Endodermal cell (in vitro differentiated cells): ENCODE measurements at places on chromosomes 12 and 14. TPM values are rescaled to one million over a fixed set of nuclear protein-coding genes. Genes with fewer than 3 reads are reported as not detected.

The LUM gene
- total RNA-seq: 0.47 TPM in 1 of 2 replicates, not detected in the other

The GPR84 gene
- total RNA-seq: 0.20 TPM in 1 of 2 replicates, not detected in the other

The STON2 gene
- 43.9 and 46.8 TPM in 2 replicates for total RNA-seq

The TOGARAM1 gene
- 13.0 and 13.7 TPM in 2 replicates for total RNA-seq

The CALM1 gene
- 250 to 433 TPM (median 423 TPM) in 3 replicates for total RNA-seq

The PEX5 gene
- total RNA-seq: 61.2 to 82.3 TPM (median 73.5 TPM) in 3 replicates

The RAD9B gene
- total RNA-seq: 0.23 and 0.31 TPM in 2 replicates

The HSPB8 gene
- total RNA-seq: 10.4 and 11.7 TPM in 2 replicates

The CLEC1B gene
- total RNA-seq: not detected in 3 replicates

The WSCD2 gene
- total RNA-seq: 0.79 and 1.3 TPM in 2 replicates

The KRT2 gene
- total RNA-seq: not detected in 3 replicates

The GNS gene
- total RNA-seq: 33.7 to 50.2 TPM (median 46.4 TPM) in 3 replicates

The GPR132 gene
- 0.27 to 0.59 TPM (median 0.47 TPM) in 3 replicates for total RNA-seq

The L3HYPDH gene
- 27.5 and 30.3 TPM in 2 replicates for total RNA-seq

The ITFG2 gene
- 51.9 and 59.5 TPM in 2 replicates for total RNA-seq

The TAC3 gene
- 1.8 and 1.9 TPM in 2 replicates for total RNA-seq

The GPR162 gene
- 10.2 and 14.7 TPM in 2 replicates for total RNA-seq

The ARID2 gene
- 49.3 and 58.1 TPM in 2 replicates for total RNA-seq

The RTN1 gene
- 3.5 and 5.5 TPM in 2 replicates for total RNA-seq

The PROX2 gene
- not detected in 3 replicates for total RNA-seq

The GDF3 gene
- 60.7 and 76.0 TPM in 2 replicates for total RNA-seq

The KRT72 gene
- total RNA-seq: not detected in 2 replicates

The NR4A1 gene
- 17.7 and 21.0 TPM in 2 replicates for total RNA-seq

The INSM2 gene
- 0.18 TPM in 1 of 2 replicates, not detected in the other for total RNA-seq

The LMNTD1 gene
- total RNA-seq: 31.6 to 37.7 TPM (median 36.9 TPM) in 3 replicates

The MGAT2 gene
- total RNA-seq: 20.6 and 21.4 TPM in 2 replicates

The ADAM21 gene
- not detected in 2 replicates for total RNA-seq

The RNU4-1 gene
- total RNA-seq: 4,837 and 7,036 TPM in 2 replicates

The SLC11A2 gene
- total RNA-seq: 71.3 and 74.3 TPM in 2 replicates

The DNAI7 gene
- 1.6 to 2.2 TPM (median 1.9 TPM) in 3 replicates for total RNA-seq
